ENCODE measurements at places on chromosomes 7 and 10.
A peak's percentile ranks its signal among the peaks of the same experiment; 100 is the strongest.

DNA sequence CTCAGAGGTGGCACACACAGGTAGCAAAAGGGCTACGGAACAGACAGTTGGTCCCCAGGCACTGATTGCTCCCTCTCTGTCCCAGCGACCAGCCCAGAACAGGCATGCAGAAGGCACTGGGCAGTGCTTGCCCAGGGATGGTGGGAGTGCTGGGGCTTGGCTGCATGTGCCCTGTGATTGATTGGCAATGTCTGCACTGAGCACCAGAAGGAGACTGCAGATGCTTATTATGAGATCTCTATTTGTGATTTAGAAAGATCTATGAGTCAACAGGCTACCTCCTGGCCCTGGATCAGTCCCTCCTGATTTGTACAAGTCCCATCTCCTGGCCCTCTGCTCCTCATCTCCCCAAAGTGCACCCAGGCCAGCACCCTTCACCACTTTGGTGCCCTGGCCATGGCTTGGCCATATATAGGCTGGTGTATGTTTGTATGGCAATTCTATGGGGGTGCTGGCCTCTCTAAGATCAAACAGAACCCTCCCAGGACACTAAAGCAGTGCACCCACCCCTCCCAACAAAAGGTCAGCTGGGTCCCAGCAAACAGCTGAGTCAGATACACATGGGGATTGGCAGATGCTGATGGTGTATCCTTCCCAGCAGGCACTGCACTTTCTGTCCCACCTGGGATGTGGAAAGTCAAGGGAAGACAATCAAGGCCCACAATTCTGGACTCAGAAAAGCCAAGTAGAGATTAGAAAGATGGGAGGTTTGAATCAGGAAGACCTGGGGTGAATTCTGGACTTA is 30.9 kb downstream of the CAMK2B start:
- DNase-seq, result no peak

GRCh38 chr7:132865366-132866143 is 216.3 kb downstream of the CHCHD3 start:
- DNase-seq, result no peak

- no peak for DNase-seq
Measured at GRCh38 chr7:142709921-142710320, 39.4 kb upstream of the PRSS1 start.

- no peak for DNase-seq
Measured at GRCh38 chr10:88731296-88731695, 25.2 kb downstream of the LIPK start.

DNA sequence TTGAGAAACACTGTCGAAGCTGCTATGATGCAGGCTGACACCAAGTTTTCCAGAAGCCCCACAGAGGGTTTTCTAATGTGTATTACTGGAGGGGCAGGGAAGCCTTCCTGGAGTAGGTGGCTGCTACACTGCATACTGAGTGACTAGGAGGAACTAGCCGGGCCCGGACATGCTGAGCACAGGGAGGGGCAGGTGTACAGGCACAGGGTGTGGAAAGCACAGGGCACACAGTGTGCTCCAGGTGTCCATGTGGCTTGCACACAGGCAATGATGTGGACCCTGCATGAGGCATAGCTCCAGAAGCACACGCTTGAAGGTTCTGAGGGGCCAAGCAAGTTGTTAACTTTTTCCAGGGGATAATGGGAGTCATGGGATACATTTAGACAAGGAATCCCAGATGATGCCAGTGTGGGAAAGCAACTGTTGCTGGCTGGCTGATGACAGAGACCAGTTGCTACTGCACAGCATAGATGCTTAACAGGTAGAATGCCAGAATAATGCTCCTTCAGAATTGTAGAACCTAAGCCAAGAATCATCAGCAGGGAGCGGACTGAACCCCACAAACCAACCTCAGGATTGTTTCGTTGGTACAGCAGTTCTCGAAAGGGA is 14.6 kb downstream of the DHX32 start:
- no peak for DNase-seq

GRCh38 chr7:42237811-42238541 is 967 bp upstream of the GLI3 start:
- DNase-seq, result no peak

DNA sequence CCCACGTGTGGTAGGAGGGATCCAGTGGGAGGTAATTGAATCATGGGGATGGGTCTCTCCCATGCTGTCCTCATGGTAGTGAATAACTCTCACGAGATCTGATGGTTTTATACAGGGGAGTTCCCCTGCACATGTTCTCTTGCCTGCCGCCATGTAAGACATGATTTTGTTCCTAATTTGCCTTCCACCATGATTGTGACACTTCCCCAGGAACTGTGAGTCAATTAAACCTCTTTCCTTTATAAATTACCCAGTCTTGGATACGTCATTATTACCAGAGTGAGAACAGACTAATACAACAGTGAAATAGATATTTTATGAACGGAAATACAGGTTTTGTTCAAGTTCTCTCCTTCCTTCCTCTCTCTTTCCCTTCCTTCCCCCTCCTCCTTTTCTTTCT is 15.8 kb downstream of the CALD1 start:
- DNase-seq, result no peak

- no peak for DNase-seq
Measured at GRCh38 chr7:17405786-17406185, 107.3 kb downstream of the AHR start.

DNA sequence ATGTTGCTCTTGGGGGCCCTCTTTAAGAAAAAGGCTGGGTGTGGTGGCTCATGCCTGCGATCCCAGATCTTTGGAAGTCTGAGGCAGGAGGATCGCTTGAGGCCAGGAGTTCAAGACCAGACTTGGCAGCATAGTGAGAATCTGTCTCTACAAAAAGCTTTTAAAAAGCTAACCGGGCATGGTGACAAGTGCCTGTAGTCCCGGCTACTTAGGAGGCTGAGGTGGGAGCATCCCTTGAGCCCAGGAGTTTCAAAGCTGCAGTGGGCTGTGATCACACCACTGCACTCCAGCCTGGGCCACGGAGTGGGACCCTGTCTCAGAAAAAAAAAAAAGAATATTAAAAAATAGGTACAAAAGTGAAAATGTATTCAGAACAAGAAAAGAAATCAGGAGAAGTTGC is 38.1 kb upstream of the SLC39A12 start:
- DNase-seq, result no peak

GRCh38 chr7:39075210-39075609 is 97.5 kb downstream of the POU6F2 start:
- DNase-seq, result no peak

- DNase-seq, result peak; percentile 25
Measured at GRCh38 chr7:95929710-95930280, 157.4 kb downstream of the DYNC1I1 start.

GRCh38 chr10:113175756-113176651 is 226.0 kb downstream of the TCF7L2 start:
- DNase-seq, result no peak

DNA sequence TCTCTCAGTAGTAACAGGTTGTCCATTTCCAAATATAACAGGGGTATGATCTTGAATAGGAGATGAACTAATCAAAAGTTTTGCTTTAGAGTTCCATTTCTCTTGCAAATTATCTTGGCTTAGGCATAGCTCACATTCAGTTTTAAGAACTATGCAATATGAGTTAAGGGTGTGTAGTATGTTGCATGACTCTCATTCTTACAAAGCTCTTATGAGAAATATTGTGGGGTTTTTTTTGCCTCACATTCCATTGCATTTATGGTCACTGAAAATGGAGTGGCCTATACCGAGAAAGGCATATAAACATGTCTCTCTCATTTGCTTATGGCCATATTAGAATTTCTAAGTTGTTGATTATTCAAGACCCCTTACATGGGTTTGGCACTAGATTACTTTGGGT is 48.5 kb upstream of the LAMB1 start:
- no peak for DNase-seq

- DNase-seq, result no peak
Measured at GRCh38 chr10:103541616-103542015, 48.1 kb downstream of the NEURL1 start.

- DNase-seq, result peak; percentile 74
Measured at GRCh38 chr10:22251751-22252223, 34.0 kb upstream of the EBLN1 start.

- no peak for DNase-seq
Measured at GRCh38 chr7:108358553-108358952, 97.7 kb downstream of the NRCAM start.

DNA sequence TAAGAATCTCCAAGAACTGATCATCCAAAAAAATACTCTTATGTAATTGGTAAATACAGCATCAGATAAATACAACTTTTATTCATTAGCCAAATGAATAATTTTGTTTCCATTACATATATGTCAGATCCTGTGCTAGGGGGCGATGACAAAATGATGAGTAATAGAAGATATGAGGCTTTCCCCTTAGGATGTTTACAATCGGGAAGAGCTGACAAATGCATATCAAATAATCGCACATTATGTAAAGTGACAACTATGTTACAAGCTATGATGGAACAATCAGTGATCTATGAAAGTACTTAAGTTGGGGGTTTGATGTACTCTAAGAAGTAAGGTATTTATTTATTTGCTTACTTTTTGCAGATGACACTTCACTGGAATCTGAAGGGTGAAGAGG is 465.6 kb upstream of the VSTM2A start:
- DNase-seq, result no peak

DNA sequence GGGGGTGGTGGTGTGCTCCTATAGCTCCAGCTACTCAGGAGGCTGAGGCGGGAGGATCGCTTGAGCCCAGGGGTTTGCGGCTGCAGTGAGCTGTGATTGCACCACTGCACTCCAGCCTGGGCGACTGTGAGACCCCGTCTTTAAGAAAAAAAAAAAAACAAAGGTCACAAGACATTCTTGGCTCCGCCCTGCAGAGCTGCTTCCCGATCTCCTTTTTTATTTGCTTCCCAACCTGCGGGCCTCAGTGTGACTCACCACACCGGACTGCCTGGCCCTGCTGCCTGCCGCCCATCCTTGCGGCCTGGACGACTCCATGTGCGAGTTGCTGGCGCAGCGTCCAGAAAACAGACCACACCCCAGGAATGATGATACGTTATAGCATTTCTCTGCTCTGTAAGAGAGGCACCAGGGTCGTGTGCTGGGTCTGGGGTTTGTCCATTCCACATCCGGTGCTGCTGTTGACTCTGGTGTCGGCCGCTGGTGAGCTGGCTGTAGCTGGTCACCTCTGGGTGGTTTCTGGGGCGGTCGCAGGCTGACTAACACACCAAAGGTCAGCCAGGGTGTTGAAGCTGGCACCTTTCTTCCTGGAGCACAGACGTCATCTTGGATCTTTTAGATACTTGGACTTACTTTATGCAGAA is 123.6 kb downstream of the TCF7L2 start:
- no peak for DNase-seq

- no peak for DNase-seq
Measured at GRCh38 chr10:99343262-99343661, 14.1 kb downstream of the CNNM1 start.

GRCh38 chr10:3530346-3530745 is 254.7 kb downstream of the KLF6 start:
- no peak for DNase-seq
